D341Med (cell line): ENCODE measurements at places on chromosomes 13 and 19.

DNA sequence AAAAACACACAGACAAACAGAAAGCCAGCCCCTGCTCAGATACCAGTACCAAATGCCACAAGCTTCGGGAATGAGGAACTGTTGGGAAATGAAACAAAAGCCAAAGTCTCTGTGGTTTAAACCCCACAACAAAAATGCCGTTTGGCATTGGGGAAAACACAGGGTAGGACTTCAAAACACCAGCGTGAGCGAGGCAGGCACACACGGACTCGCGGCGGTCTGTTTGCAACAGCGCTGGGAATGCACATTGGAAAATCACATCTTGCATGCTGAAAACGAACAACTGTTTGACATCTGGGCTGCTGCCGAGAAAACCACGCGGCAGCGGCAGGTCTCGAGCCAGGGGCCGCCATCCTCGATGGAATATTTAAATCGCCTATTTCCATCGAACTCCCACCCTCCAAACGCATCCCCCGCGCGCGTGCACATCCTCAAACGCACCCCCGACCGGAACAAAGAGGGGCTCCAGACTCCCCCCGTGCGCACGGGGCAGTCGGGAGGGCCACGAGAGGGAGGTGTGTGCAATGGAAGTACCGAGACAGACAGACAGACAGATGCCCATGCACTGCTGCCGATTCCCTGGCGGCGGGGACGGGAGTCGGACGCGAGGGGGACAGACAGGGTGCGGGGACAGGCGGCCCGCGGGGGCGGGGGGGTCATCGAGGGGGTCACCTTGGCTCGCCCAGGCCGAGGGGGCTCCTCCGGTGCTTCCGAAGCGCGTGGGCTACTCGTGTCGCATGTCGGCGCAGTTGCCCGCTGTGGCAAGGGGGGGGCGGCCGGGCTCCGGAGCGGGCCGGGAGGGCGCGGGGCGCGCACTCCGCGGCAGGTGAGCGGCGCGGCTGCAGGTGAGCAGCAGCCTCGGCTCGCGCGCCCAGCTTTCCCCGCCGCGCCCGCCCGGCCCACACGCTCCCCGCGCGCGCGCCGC is at the start of gene GPR12:
Gene GPR12 (minus strand): TSS at position 880 of the 925 bp plus-strand sequence. CDS start 959 bp downstream, outside the sequence.
- DNase-seq, result peak; percentile 62

DNA sequence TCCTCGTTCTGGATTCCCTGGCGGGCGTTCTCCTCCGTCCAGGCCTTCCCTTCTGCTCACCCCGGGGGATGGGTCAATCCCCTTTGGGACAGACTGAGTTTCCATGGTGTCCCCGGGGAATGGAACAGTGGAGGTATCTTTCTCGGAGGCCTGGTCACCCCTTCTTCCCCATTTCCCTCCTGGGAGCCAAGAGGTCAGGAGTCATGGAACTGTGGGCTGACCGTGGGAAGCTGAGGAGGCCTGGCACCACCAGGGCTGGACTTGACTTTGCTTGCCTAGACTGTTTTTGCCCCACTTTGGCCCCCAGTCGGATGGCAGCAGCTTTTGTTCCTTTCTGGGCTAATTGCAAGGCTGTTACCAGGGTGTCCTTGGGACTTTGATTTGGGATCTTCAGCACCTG is 2.0 kb downstream of the NACC1 start:
- DNase-seq, result no peak

- DNase-seq, result no peak
Measured at GRCh38 chr19:40693896-40694295, 3.4 kb upstream of the NUMBL start.

DNA sequence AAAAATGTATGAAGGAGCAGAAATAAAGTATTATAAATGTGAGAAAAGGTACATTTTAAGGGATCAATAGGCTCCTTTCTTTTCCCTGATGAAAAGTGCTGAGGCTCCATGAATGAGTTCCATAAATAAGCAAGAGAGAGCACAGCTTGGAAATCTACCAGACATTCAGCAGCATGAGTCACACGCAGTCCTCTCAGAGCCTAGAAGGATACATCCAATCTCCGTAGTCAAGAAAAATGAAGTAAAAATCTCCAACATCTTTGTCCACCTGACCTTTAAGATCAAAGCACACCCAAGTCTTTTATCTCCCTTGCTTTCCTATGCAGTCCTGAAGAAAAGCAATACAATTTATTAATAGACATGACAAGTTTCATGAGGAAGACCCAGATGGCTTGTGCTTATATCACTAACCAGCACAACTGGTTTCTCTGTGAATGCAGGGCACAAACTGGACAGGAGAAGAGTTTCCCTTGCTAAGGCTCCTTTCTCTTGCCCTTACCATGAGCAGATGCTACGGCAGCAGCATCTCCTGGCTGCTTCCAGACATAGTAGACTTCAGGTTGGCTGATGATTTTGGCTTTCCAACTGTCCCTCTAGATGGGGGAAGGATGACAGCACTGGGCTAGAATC is 730.8 kb downstream of the EFNB2 start:
- DNase-seq, result no peak

- peak; percentile 46 for DNase-seq
Measured at GRCh38 chr13:103788061-103788652, 721.9 kb upstream of the SLC10A2 start.
